Stimulated activated CD8-positive, alpha-beta memory T cell treated with anti-CD3 and anti-CD28 coated beads, Interleukin-4, amount 100 ng/mL, for 1 hour (primary cell): ENCODE measurements at places on chromosomes 11 and 22.

DNA sequence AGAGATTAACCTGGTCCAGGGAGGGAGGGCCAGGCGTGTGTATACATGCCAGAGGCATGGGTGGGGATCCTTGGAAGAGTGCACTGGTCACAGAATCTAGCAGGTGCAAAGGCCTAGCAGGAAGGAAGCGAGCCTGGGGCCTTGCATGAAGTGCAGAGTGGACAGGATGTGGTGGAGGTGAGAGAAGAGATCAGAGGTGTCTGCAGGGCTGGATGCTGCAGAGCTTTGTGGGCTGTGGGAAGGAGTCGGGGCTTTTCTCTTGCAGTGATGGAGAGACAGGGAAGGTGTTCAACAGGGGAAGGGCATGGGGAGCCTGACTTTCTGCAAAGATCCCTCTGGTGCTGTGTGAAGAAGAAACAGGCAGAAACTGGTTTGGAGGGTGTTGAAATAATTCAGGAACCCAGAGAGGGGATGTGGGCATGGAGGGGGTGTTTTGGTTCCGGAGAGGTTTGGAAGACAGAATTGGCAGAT, 2.5 kb upstream of the TPST2 start:
- no peak for DNase-seq

- DNase-seq, result no peak
Observed at GRCh38 chr11:6273188-6273587, 13.6 kb downstream of the CCKBR start.

DNA sequence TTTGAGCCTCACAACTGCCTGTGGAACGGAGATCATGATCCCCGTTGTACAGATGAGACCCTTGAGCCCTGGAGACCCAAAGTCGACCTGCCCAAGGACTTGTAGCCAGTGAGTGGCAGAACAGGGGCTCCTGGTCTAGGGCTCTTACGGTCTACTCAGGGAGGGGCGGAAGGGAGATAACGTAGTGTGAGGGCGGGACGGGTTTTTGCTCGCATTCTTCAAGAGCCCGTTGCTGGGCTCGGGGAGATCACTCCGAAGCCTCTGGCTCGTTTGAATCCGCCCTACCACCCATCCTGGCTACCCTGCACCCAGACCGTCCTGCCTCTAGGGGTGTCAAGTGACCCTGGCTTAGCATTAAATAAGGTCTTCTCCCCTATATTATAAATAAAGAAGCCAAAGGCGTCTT, 639 bp downstream of the CRY2 start:
- DNase-seq, result no peak

DNA sequence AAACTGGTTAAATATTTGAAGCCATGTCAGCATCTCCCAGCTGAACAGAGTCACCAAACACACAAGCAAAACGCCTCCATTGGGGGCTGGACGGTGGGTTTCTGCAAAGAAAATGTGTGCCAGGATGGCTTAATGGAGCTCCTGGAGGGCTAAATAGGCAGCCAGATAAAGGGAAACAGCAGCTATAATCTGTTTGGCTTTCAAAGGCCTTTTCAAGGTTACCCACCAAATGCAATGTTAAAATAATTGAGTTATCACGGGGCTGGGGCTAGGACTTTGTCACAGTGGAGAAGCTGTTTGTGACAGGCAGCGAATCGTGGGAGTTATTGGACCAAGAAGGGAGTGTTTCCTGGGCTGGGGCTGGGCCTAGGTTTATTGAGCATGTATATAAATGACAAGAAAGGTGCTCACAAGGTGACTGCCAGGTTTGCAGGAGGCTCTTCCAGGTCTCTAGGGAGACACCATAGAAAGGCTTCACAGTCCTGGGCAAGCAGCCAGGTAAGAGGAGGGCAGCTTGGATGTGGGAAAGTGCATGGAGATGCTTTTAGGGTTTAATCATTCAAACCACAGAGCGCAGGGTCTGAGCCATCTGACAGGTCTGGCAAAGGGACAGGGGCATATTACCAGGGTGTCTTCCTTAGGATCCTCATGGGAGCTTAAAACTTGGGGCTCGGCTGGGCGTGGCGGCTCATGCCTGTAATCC, 28.3 kb downstream of the GRIK4 start:
- DNase-seq, result no peak

DNA sequence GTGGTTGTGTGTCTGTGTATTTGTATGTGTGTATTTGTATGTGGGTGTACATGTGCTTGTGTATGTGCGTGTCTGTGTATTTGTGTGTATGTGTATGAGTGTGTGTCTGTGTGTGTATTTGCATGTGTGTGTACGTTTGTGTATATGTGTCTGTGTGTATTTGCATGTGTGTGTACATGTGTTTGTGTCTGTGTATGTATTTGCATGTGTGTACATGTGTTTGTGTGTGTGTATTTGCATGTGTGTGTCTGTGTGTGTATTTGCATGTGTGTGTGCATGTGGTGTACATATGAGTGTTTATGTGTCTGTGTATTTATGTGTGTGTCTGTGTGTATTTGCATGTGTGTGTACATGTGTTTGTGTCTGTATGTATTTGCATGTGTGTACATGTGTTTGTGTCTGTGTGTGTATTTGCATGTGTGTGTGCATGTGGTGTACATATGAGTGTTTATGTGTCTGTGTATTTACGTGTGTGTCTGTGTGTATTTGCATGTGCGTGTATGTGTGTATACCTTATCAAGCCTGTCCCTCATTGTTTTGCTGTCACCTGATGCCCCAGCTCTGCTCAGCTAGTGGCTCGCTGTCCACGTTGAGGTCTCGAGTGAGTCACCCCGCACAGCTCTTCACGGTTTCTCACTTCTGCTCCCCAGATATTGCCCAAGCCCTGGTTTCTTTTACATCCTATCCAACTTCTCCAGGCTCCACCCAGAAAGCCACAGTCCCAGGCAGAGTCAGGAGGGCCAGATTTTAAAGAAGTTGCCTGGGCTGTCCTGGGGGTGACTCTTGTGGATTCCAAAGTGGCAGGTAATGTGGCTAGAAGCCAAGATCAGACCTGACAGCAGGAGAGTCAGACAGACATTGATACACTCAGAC, 15.2 kb downstream of the MB start:
- no peak for DNase-seq

GRCh38 chr11:75369560-75370255, 18.2 kb upstream of the ARRB1 start:
- no peak for DNase-seq

DNA sequence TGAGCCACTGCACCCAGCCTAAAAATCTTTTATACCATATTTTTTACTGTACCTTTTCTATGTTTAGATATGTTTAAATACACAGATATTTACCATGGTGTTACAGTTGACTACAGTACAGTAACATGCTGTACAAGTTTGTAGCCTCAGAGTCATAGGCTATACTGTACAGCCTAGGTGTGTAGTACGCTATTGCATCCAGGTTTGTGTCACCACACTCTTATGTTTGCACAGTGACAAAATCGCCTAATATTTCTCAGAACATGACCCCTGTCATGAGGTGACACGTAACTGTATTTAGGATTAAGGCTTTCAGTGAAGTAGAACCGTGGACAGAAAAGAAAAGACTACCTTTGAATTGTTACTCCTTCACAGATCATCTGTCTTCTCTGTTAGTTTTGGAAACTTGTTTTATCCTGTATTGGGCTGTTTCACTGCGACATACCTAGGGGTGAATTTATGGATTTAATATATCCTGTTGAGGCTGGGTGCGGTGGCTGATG, 83.8 kb downstream of the ZNRF3 start:
- no peak for DNase-seq

DNA sequence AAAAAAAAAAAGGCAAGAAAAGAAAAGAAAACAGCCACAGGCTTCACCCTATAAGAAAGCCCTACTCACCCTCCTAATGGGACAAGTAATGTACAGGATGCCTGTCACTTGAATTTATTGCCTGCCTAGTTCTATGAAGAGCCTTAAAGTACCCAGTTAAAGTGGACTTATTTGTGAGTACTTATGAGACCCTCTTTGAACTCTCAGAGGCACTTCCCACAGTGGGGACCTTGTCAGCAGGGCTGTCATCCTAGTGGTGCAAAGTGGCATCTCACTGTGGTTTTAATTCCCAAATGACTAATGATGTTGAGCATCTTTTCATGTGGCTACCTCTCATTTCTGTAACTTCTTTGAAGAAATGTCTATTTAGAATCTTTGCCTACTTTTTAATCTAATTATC, 41.8 kb upstream of the BARX2 start:
- no peak for DNase-seq

DNA sequence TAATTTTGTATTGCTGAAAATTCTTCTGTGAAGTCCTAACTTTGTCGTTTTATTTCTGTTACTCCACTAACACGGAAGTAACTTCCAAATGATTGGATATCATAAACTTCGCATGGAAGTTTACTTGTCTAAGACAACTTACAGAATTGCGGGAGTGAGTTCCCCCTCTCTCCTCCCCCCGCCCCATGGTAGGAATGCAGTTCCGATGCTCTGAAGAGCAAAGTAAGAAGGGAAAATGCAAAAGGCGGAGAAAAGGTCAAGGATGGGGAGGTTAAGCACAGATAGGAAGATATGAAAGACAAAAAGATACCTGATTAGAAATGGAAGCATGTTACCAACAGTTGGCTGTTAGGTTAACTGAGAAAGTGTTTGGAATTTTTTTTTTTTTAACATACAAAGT, 1.3 kb downstream of the EIF3M start:
- no peak for DNase-seq

- no peak for DNase-seq
Observed at GRCh38 chr22:32311551-32312071, 46.1 kb upstream of the RFPL3 start.

- no peak for DNase-seq
Observed at GRCh38 chr11:64998690-64999431, 2.1 kb upstream of the BATF2 start.

DNA sequence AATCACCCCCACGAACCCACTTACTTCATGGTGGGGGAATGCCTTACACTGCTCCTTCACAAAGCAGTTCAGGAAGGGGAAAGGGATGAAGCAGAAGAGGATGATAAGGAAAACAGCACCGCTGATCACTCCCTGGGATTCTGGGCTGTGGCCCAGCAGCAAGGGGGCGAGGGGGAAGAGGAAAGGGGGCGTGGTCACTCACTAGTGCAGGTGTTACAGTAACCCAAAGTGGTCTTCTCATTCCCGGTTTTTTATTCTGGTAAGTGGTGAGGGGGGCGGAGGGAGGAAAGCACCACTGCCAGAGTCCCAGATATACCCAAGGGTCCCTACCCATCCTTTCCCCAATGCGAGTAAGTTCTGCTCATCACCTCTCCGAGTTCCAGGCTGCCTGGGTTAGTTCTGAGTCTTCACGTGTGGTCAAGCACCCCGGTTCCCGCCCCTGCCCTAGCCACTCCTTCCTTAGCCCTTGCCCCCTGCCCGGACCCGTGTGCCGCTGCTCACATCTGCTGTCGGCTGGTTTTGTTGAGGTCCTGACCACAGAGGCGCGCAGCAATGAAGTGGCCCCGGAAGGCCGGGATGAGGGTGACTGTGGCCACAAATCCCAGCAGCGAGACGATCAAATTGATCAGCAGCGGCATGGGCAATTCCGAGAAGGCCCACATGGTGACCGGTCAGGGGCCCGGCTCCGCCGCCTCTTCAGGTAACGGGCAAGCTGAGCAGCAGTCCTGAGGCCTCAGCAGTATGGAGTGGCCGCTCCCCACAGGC, 477 bp downstream of the DPAGT1 start:
- no peak for DNase-seq

- no peak for DNase-seq
Observed at GRCh38 chr11:74325649-74326645, 14.5 kb upstream of the P4HA3 start.

- no peak for DNase-seq
Observed at GRCh38 chr22:46862418-46863324, 100.2 kb downstream of the TBC1D22A start.

GRCh38 chr11:111322534-111322933, 24.2 kb downstream of the POU2AF3 start:
- DNase-seq, result no peak

DNA sequence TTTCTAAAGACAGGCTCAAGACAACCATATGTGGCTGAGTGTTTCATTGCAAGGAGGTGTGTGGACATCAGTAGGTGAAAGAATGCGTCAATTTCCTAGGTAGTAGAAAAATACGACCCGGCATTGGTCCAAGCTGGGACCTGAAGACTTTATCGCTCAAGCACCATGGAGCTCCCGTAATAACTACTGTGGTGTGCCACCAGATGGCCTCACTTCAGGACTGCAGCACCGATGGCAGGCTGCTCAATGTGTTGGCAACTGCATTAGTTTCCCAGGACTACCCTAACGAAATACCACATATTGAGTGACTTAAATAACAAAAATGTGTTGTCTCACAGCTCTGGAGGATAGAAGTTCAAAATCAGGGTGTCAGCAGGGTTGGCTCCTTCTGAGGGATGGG, 72.4 kb upstream of the FAT3 start:
- DNase-seq, result no peak

DNA sequence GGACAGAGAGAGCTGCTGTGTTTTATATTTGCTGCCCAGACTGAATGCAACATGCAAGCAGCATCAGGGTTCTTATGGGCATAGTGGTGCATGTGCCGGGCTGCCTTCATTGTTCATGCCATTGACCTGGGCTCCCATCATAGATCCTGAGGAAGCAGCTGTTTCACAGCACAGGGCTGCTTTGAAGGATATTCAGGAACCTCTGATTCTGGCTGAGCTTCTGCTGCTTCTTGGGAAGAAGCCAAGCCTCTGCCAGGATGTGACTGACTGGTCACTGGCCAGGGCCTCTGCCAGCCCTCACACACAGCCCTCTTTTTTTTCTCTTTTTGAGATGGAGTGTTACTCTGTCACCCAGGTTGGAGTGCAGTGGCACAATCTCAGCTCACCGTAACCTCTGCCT, 43.3 kb downstream of the CYB5R2 start:
- DNase-seq, result no peak

- DNase-seq, result no peak
Observed at GRCh38 chr11:86518211-86518610, 143.5 kb downstream of the CCDC81 start.

GRCh38 chr11:96388891-96389719, 607 bp downstream of the CCDC82 start:
- DNase-seq, result peak; percentile 42

DNA sequence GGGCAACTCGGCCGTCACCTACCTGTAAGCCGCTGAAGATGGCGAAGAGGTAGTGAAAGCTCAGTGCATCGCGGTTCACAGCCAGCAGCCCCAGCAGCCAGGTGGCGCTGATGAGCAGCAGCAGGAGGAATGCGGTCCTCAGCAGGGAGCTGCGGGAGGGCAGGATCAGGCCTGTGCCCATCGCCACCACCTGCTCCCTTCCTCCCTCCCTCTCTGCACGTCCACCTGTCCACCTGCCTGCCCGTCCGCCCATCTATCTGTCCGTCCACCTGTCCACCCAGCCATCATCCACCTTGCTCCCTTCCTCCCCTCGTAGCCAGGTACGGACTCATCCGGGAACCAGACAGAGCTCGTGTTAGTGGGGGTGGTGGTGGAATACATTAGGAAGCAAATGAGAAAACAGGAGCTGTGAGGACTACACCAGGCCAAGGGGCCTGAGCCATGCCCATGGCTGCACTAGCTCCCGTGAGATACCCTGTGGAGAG, 32.2 kb downstream of the TRMU start:
- DNase-seq, result peak; percentile 42

GRCh38 chr22:27749597-27750225, 51.8 kb downstream of the MN1 start:
- DNase-seq, result no peak

GRCh38 chr11:72430741-72431570, 3.4 kb downstream of the CLPB start:
- no peak for DNase-seq
